KG1 (cell line): ENCODE measurements at places on chromosomes 2 and 18.

DNA sequence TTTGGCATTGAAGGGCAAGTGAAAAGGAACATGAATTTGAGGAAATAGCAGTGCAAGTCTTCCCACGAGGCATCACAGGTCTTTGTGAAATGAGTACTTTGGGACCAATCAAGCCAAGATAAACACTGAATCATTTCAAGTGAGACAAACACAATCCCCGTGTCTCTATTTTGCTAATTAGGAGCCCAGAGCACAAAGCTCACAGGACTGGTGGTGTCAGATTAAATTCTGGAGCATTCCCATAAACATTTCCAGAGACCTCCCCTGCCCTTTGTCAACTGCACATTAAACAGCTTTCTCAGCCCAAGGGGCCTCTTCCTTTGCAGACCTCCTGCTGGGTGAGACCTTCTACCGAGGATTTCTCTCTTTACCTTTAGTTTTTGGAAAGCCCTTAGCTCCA, 50.7 kb downstream of the DAPL1 start:
- no peak for DNase-seq

- no peak for DNase-seq
These were observed 97.7 kb downstream of the ALPK2 start for GRCh38 chr18:58531236-58531635.

DNA sequence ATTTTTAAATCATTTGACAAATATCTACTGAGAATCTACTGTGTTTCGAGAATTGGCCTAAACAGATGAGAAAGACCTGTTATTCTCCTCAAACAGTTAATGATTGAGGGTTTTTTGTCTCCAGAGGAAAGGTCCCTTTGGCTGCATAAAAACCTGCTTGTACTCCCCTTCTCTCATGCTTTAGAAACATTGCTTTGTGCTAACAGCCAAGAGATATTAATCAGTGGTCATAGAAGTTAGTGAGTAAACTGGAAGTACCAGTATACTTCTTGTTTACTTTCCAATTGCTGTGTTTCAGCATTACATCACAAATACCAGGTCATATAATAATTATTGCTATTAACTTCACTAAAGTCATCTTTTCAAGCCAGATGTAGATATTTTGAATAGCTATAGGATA, 34.1 kb downstream of the ITGB6 start:
- no peak for DNase-seq

DNA sequence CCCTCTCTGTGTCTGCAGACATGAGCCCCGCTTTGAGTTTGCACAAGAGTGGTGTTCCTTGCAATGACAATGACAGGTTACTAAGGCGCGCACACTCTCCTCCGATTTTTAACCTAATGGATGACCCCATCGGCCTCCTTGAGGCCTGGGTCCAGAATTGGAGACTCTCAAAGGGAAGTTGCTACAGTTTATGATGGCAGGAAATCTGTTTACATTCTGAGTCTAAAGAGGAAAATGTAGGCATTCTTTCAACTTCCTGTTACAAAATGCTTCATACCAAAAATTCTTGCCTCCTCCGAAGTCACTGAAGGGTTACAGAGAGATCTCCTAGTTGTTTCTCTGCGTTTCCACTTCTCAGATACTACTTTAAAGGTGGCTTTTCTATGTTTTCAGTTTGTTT, 225.3 kb upstream of the AGAP1 start:
- DNase-seq: no peak

GRCh38 chr2:74103763-74104162, 43.9 kb downstream of the BOLA3 start:
- DNase-seq: no peak

- no peak for DNase-seq
These were observed 273.0 kb upstream of the ID2 start for GRCh38 chr2:8408560-8409460.

DNA sequence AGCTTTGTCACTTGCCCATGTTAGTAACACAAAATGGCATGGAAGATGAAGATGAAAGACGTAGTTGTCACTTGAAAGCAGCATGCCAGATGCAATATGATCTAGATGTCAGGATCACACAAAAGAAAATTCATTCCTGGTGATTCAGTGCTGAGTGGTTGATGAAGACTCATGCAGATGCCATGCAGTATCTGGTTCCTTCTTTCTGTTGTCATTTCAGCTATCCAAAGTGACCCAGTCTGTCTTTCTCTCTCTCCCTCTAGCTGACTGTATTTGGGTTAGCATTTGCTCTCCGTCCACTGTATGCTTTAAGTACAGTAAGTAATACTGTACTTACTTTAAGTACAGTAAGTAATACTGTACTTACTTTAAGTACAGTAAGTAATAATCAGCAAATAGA, 50.4 kb downstream of the TTN start:
- no peak for DNase-seq

GRCh38 chr2:139946690-139947089, 1166.5 kb upstream of the NXPH2 start:
- DNase-seq: no peak

GRCh38 chr2:143433251-143433650, 304.0 kb downstream of the ARHGAP15 start:
- no peak for DNase-seq

DNA sequence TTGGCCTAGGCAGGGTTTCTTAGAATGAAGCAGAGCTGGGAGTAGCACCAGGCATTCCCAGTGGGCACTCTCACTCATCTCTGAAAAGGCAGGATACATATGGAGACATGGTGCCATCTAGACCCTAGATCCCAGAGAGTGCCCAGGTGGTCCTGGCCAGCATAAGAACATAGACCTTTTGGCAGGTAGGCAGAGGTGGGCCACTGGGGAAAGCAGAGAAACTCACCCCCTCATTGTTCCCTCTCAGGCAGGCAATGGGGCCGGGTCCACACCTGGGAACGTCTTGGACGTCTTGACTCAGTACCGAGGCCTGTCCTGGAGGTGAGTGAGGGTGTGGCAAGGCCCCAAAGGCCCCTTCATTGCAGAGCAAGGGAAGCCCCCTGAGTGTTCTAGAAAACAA, 69.2 kb downstream of the PLB1 start:
- no peak for DNase-seq

GRCh38 chr2:199446996-199447576, 10.7 kb downstream of the SATB2 start:
- no peak for DNase-seq
